AG08395 (cell line): ENCODE measurements at places on chromosomes 4 and X.

DNA sequence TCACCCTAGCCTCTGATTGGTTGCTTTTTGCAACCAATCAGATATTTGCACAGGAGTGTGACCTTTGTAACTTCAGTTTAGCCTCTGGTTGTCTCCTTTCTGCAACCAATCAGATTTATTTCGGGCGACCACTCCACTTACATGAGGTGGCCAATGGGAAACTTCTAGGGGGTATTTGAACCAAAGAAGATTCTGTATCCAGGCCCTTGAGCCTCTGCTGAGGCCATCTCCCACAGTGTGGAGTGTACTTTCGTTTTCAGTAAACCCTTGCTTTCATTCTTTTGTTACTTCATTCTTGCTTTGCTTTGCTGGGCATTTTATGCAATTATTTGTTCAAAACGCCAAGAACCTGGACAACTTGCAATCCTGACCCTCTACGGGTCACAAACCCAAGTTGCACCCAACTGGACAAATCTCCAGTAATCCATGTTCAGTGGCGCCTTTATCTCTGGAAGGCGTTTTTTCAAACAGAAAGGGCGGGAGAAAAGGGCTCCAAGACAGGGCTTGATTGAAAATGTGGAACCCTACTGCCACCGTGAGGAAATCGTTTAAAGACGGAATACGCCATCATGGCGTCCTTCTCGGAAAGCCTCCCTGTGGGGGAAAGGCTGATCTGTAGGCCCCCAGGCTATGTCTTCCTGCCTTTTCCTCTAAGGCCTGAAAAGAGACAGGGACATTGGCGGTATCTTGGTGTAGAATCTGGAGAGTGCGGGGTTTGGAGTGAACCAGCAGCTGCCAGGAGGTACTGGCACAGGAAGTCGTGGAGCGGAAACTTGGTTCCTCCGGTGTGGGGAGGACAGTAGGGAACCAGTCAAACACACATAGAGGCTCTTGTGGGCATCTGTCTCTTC, 184.6 kb downstream of the OR13H1 start:
- DNase-seq = peak; percentile 67

DNA sequence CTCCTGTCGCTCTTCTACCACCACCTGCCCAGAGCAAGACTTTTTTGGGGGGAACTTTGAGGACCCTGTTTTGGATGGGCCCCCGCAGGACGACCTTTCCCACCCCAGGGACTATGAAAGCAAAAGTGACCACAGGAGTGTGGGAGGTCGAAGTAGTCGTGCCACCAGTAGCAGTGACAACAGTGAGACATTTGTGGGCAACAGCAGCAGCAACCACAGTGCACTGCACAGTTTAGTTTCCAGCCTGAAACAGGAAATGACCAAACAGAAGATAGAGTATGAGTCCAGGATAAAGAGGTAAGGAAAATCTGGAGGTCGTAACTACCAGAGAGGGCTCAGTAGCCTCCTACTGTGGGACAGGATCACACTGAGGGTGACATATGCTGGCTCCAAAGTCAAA, 364.5 kb downstream of the MAPK10 start:
- DNase-seq = no peak

GRCh38 chrX:151184705-151185104, 8.3 kb downstream of the GPR50 start:
- no peak for DNase-seq

- DNase-seq = peak; percentile 31
These were observed 7.5 kb downstream of the NUDT6 start for GRCh38 chr4:122914938-122915337.

DNA sequence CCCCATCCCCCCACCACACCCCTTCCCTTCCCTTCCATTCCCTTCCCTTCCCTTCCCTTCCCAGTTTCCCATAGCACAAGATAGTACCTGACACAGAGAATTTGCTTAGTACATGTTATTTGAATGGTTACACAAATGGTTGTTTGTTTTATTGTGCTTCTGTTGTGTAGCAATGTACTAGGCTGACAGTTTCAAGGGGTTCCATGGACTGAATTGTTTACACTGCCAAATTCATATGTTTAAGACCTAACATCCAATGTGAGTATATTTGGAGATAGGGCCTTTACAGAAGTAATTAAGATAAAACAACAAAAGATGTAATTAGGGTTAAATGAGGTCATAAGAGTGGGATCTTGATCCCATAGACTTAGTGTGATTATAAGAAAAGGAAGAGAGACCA, 133.5 kb downstream of the FRAS1 start:
- no peak for DNase-seq

- no peak for DNase-seq
These were observed 747.9 kb upstream of the ADGRL3 start for GRCh38 chr4:60452266-60452665.

GRCh38 chrX:123626962-123627361, 105.9 kb downstream of the THOC2 start:
- peak; percentile 29 for DNase-seq

DNA sequence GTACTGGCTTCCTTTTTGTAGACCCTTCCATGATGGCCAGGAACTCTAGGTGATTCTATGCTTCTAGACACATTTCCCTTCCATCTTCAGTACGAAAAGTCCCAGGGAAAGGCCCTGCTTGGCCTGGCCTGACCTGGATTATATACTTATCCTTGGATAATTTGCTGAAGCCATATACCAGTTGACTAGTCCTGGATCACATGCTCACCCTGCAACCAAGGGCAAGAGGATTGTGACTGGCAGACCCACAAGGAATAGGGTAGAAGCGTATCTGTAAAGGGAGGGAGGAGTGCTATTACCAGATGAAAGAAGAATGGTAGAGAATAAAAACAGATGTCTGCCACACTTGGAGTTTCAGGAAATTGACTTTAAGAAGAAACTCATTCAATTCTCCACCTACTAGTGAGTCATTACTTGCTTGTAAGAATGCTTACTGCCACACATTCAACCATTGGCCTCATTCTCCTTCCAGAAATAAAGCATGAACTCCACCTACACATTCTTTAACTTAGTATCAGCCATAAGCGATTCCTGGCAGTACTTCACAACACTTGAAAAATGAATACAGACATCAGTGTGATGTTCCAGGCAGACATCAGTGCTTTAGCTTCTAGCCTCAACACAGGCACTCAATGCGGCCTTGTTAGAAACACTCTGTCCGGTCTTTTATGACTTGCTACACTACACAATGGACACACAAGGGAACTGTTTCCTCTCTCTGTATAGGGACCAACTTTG, 141.8 kb downstream of the CBR4 start:
- peak; percentile 59 for DNase-seq

DNA sequence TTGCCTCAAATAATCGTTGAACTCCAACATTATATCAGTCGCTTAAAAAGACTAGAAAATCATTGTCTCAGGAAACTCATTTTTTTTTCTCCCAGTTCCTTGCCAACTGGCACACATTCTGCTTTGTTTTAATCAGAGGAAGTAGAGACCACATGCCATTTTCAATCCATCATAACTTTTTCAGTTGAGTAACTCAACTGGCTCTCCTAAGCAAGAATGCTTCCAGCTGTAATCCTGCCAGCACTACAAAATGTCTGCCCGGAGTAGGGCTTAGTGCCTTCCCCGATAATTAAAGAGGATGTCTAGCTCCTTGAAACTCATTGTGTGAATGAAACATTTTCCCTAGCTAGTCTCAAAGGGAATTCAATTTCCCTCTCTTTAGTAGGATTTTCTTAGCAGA, 33.0 kb downstream of the FREM3 start:
- DNase-seq = peak; percentile 43
